Activated naive CD4-positive, alpha-beta T cell treated with Interleukin-2 at 50 U/mL for 16 hours (primary cell): ENCODE measurements at places on chromosomes 11 and 22.
A peak's percentile ranks its signal among the peaks of the same experiment; 100 is the strongest.

GRCh38 chr22:45019861-45020655 lies 10.3 kb upstream of the PHF21B start:
- DNase-seq, result no peak

GRCh38 chr22:40525250-40525884 lies 111.2 kb downstream of the MRTFA start:
- DNase-seq, result peak; percentile 72

GRCh38 chr11:30342736-30343166 lies 19.8 kb downstream of the ARL14EP start:
- no peak for DNase-seq

- DNase-seq, result no peak
Measured at GRCh38 chr11:4393858-4394223, 339 bp upstream of the TRIM21 start.

GRCh38 chr11:10503777-10504480 lies 37.1 kb downstream of the RNF141 start:
- no peak for DNase-seq

DNA sequence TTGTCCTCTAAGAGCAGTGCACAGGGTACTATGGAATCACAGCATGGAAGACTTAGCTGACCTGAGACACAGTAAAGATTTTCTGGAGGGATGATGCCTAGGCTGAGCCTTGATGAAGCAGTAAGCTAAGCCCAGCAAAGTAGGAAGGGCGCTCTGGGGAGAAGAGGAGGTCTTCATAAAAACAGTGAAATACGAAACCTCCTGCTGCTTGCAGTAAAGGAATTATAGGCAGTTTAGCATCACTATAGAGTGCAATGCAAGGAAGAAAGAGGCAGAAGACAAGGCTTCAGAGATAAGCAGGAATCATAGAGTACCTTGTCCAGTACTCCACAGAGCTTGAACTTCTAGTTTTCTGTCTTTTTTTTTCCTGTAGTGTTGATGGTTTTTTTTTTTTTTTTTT lies 555.7 kb upstream of the CADM1 start:
- no peak for DNase-seq

DNA sequence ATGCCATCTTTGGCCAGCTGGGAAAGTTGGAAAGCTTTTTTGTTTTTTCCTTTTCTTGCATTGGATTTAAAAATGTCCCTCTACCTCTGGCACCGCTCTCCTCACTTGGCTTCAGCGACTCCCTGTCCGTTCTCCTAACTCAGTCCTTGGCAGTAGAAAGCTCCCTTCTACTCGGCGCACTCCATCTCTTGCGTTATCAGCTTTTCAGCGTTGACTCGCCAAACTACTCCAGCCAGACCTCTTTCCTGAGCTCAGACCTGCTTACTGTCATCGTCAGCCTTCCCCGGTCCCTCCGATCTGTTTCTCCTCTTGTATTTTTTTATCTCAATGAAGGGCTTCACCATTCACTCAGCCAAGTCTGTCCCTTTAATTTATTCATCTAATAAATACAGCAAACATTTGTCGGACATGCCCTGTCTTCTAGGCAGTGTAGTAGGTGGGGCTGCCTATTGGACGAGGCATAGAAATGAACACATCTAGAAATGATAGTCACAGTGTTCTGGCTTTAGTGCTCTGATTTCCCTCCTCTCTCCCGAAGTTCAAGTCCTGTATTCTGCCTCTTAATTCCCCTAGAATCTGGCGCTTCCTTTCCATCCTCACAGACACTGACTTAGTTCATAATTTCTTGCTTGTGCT lies 839 bp downstream of the CEP164 start:
- DNase-seq, result peak; percentile 12

DNA sequence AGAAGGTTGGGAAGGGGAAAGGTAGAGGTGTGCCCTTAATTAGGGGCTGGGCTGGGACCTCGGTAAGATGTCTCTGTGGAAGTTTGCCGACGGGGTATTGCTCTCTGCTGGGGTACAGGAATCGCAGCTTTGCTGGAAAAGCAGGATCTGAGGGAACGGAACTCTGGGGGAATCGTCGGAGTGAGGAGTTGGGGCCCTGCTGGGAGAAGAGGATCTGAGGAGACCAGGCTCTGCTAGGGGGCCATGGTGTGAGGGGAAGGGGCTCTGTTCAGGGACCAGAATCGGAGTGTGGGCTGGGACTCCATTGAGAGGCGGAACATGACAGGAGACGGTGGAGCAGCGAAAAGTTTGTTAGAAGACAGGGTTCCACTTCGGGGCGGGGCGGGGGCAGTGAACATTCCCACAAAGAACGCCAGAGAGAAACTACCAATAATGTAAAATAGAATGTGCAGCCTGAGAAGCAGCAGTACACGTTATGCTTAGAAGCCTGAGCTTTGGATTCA lies 456 bp downstream of the AAMDC start:
- peak; percentile 11 for DNase-seq

DNA sequence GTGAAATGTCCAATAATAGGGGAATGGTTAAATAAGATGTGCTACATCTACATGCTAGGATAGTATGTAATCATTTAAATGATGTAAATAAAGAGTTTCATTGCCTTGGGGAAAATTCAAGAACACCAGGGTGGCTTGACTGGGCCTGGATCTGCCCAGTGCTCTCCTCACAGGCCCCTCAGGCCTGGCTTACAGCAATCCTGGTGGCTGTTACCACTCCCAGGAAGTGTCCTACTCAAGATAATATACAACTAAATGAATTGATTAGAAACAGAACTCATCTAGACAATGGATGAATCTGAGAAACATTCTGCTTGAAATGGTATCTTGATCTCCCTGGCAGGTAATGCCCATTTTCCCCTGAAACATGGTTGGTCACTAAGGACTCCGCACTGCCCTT lies 30.8 kb downstream of the MAP6 start:
- no peak for DNase-seq

DNA sequence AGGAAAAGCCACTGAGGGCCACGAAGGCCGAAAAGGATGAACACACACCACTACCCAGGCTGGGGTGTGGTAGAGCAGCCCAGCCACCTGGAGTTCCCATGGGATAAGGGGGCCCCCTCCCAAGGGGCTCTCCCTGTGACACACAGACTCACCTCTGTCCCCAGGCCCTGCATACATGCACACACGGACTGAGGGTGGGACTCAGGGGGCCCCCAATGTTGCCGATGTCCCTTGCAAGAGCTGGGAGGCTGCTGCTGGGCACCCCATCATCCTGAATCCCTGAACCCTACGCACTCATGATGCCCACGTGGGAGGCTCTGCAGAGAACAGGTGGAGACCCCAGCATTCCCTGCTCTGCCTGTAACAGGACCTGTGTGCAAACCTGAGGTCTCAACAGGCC lies 14.5 kb downstream of the SHANK2 start:
- DNase-seq, result no peak

- DNase-seq, result no peak
Measured at GRCh38 chr11:124211321-124211720, 28.2 kb downstream of the OR10D3 start.

- DNase-seq, result no peak
Measured at GRCh38 chr11:18769802-18770456, 21.7 kb downstream of the PTPN5 start.

DNA sequence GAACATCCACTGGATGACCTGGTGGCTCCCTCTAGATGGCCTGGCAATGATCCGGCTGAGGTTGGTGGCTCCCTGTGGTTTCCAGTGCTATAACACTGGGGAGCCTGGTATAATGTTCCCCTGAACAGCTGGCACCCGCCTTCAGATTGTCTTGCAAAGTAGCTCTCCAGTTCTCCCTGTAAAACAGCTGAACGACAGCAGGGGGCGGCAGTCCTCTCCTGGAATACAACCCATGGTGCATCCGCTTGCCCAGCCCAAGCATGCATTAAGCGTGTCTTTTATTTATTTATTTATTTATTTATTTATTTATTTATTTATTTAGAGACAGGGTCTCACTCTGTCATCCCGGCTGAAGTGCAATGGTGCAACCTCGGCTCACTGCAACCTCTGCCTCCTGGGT lies 258.9 kb downstream of the BUD13 start:
- DNase-seq, result peak; percentile 4

GRCh38 chr11:21428796-21429195 lies 759.4 kb downstream of the NELL1 start:
- DNase-seq, result no peak

GRCh38 chr11:46237248-46238077 lies 40.0 kb upstream of the CREB3L1 start:
- DNase-seq, result peak; percentile 62

- no peak for DNase-seq
Measured at GRCh38 chr22:45686004-45686403, 14.4 kb downstream of the ATXN10 start.

DNA sequence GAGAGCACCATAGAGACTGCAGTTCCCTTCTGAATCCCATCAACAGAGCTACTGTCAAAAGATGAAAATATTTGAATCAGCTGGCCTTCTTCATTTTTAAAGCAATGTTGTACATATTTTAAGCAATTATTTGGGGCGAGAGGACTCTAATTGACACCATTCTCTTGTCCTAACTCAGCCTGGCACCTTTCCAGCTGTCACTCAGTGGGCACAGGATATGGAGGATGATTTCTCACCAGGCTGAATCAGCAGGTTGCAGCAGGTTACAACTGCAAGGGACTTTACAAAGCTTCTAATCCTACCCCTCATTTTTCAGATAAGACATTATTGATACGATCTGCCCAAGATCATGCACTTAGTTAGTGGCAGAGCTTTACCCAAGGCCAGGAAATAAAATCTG lies 11.9 kb upstream of the WT1 start:
- no peak for DNase-seq

GRCh38 chr11:14417186-14417585 lies 58.2 kb upstream of the RRAS2 start:
- no peak for DNase-seq

GRCh38 chr22:31127181-31127772 lies 4.5 kb downstream of the INPP5J start:
- no peak for DNase-seq

DNA sequence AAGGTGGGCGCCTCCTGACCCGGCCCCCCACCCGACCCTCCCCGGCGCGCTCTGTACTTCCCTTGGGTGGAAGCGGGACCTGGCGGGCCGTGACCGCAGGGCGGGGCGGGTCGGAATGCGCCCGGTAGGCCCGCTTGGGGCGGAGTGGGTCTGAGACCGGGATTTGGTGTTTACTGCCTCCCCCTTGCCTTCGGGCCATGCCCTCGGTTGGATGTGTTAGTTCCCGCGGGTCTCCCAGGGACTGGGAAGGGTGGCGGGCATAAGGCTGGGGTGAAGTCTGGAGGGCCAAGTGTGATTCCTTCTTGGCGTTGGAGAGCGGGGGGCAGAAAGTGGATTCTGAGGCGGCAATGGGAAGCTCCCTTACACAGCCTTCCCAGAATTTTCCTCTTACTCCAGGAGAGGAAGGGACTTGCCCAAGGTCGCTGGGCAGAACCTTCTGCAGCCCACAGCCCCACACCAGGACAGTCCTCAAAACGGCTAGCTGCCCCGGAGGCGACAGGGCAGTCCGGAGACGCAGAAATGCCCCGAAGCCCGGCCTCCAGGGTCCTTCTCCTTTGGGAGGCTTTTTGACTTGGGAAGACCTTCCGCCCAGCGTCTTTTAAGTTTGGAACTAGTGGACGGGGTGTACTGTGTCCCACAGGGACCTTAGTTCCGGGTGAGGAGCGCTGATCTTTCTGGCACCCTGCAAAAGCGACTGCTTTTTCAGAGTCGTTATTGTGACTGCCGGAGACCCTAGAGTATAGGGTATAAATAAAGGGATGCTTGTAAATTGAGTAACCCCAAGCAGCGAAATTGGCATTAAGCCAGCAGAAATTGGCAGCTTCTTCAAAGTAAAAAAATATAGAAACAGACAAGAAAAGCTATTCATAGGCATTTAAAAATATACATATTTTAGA lies 647 bp downstream of the SWAP70 start:
- no peak for DNase-seq

DNA sequence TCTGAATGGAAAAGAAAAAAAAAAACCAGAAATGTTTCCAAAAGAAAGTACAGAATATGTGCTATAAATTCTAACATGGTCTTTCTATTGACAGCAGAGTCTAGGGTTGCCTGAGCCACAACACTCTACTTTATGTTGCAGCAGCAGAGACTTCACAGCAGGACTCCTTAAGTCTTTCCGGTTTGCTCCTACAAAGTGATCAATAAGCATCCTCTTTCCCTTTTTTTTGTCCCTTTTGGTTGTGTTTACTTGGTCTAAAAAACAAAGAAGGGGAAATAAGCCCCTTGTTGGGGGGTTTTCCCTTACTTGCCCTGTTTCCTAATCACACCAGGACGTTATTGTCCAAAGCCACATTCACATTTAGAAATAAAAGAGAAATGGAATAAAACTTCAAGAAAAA lies 163.1 kb upstream of the MPPED2 start:
- no peak for DNase-seq

DNA sequence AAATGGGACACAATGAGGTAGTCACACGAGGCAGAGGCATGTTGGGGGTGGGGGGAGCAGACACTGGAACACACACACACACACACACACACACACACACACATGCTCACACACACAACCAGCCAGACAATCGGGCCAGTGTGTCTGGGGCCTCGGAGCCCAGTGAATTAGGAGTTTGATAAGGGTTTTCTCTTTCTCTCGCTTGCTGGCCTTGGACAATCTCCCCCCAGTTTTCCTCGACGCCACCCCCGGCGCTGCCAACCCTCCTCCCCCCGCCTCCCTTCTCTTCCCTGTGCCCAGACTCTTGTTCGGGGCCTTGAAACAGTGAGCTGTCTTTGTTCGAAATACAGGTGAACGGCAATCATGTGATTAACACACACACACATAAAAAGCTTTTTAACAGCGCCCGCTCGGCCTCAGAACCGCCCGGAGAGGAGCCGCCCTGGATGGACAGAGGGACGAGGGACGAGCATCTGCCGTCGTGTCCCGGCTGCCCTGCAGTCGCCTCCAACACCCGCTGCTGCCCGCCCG lies 1.5 kb upstream of the SOX10 start:
- DNase-seq, result no peak

- DNase-seq, result peak; percentile 49
Measured at GRCh38 chr22:37146507-37147180, 3.1 kb downstream of the IL2RB start.

DNA sequence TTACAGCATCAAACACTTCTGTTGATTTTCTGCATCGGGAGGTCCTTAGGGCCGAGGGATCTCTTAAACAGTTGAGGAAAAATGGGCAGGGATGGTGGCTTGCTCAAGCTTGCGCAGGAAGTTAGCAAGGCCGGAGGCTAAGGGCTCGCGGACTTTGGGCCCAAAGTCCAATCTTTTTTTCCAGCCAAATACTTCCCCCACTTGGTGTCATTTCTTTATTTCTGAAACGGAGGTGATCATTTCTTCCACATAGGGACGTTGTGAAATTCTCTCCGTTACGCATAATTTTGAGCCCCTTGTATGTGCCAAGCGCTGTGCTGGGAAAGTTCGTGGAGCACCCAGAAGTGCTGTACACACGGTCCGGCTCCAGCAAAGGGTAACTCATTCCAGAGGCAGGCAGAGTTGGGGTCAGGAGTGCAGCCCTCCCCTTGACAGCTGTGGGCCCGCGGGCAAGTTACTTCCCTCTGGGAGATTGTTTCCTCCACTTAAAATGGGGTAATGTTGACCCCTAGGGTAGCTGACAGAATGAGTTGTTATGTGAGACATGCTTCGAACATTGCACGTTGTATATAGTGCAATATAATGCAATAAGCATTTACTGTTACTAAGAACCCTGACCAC lies 809 bp downstream of the MIEF1 start:
- no peak for DNase-seq

GRCh38 chr11:91158891-91159537 lies 936.2 kb upstream of the CHORDC1 start:
- no peak for DNase-seq

- no peak for DNase-seq
Measured at GRCh38 chr11:84870486-84870885, 756.7 kb downstream of the DLG2 start.
